CD4-positive, alpha-beta T cell treated with Interleukin-10 for 1 hour (primary cell): ENCODE measurements at places on chromosomes 6 and 20.

- DNase-seq, result no peak
These were observed 139.0 kb downstream of the PXDC1 start for GRCh38 chr6:3612341-3613041.

GRCh38 chr6:45075246-45075645, 252.9 kb upstream of the RUNX2 start:
- no peak for DNase-seq

DNA sequence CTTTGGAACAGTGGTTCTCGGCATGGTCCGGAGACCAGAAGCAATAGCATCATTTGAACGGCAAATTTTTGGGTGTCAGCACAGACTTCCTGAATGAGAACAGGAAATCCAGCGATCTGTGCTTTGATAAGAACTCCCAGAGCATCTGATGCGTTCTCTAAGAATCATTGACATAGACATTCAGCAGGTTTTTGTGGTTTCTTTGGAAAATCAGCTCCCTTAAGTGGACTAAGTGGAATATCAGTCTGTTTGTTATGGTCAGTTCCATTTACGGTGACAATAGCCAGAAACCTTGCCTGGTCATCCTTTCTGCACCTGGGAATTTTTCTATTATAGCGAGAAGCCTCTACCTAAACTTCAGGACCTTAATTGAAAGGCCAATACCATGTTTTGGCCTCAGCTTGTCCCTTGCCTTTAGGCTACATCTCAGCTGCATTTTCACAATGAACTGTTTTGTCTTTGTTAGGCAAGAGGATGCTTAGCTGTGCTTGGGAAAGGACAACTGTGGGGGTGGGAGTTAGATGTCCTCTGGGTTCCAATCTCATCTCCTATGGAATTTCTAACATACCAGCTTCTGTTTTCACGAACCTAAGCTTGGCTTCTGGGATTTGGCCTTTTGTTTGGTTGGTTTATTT, 299.7 kb downstream of the CDKAL1 start:
- no peak for DNase-seq

DNA sequence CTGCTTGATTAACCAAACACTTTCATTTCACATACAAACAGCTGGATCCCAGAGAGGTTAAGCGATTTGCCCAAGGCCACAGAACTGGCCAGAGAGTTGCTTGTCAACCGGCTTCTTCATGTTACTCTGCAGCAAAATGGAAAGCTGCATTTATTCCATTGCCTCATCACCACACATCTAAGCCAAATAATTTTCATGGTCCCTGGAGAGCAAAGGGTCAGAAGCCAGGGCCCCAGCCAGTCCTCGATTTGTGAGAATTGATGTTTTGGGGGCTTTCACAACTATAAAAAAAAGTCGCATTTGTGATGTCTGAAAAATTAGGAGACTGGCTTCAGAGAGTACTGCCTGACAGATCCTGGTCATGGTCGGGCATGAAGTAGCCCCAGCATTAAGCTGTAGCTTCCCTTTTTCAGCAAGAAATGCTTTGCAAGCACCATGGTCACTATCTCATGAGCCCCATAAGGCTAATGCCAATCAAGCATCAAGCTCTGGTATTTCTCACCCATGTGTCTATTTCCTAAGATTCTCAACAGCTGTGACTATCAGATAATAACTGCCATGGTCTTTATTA, 95.8 kb downstream of the BANF2 start:
- DNase-seq, result no peak

GRCh38 chr6:167349631-167350274, 24.9 kb downstream of the TTLL2 start:
- no peak for DNase-seq

- DNase-seq, result no peak
These were observed 144.6 kb downstream of the CDKAL1 start for GRCh38 chr6:20678831-20679352.

GRCh38 chr20:33261465-33261864, 21.5 kb upstream of the BPIFB1 start:
- no peak for DNase-seq

DNA sequence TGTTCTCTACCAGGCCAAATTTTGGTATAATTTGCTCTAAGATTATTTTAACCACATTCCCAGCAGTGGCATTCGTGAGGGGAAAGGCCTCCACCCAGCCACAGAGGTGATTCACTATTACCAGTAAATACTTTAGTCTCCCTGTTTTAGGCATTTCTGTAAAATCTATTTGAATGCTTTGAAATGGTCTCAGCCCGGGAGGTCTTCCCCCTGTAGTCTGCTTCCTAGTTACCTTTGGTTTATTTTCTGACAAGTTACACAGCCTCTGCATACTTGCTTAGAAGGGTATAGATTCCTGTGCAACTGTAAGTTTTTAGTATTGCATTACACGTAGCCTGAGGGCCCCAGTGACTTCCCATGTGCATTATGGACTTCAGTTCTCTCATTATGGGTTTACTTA, 248.7 kb downstream of the C6orf118 start:
- no peak for DNase-seq

GRCh38 chr20:57392512-57393271, 1.5 kb downstream of the RBM38 start:
- DNase-seq, result peak; percentile 87

- DNase-seq, result no peak
These were observed 154.3 kb downstream of the MRPL14 start for GRCh38 chr6:43972913-43973300.

- no peak for DNase-seq
These were observed 94.0 kb upstream of the SPTLC3 start for GRCh38 chr20:12914804-12915203.

DNA sequence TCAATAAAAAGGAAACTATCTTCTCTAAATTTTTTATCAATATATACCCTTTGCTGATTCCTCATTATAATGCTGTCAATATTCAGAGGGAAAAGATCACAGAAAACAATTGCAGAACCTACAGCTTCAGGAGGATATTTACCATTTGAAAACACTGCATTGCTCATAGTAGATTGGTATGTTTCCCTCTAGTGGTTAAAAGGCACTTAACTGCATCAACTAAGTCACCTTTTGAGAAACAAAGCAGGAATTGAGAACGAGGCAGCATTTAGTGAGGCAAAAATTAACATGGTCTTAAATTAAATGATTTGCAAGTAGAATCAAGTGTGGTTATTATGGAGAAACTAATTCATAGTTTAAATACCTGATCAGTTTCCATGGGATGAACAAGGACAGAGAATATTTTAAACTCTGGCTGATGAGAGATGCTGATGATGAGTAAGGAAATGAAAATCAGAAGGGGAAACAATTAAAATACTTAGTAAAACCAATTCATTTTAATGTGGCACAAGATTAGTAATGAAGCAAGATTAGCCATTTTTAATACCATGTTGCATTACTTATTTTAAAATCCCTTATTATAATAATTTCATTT, 642.1 kb downstream of the EPHA7 start:
- DNase-seq, result no peak

- DNase-seq, result no peak
These were observed 2.1 kb downstream of the MYL9 start for GRCh38 chr20:36543184-36544133.

DNA sequence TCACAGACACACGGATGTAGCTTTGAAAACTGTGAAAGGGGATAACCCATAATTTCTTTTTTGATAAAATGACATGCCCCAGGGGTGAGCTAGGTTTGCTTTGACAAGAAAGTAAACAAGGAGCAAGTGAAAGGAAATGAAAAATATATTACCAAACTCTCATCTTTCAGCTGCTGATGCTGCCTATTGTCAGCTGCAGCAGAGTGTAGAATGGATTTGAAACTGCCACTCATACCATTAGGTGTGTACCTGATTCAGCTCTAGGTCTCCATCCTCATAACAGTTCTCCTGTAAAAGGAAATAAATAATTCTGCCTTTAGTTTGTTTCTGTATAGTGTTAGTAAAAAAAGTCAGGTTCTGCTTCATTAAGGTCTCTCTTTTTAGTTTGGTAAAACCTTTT, 415.1 kb upstream of the MARCKS start:
- DNase-seq, result no peak

DNA sequence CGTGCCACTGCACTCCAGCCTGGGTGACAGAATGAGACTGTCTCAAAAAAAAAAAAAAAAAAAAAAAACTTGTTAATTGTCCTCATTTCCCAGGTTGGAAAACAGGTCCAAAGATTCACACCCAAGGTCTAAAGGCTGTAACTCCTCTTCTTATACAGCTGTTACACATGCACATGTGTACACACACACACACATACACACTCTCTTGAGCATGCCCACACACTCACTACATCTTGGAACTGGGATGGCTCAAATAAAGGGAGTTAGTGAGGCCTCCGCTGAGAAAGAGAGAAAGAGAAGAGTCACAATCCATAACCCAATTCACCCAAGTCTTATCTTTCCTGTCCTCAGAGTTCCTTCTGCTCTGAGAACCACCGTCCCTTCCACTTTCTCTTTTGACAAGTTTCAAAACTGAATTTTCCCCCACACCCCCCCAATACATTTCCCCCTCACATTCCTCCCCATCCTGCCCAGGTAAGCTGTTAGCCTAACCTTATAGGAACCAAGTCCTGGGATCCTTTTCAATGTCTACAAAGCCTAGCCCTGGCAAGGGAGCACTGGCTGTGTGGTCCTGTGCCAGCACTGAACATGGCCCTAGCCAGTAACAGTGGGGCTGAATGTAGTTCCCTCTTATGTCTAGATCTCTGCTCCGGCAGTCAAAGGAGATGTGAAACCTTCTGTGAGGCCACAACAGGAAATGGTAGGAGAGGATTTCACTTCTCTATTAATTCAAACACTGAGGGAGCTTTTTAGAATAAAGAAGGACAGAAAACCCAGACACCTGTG, 3.2 kb upstream of the HLA-DMB start:
- peak; percentile 58 for DNase-seq

DNA sequence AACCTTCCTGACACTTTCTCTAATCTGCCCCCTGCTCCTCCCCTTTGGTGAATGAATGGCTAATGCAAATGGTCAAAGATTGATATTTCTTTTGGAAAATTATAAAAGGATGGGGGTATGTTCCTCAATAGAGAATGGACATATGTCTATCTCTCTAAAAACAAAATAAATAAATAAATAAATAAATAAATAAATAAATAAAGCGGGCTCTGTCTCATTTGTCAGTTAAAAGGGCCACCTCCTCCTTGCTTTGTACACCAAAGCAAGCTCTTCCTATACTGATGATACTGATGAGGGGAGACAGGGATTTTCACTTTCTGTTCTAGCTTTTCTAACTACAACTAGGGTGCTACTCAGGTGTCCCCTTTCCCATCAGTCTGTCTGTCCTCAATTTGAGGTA, 135.5 kb upstream of the SPACA1 start:
- no peak for DNase-seq

GRCh38 chr6:10369896-10370295, 45.0 kb downstream of the TFAP2A start:
- DNase-seq, result no peak

GRCh38 chr6:46015119-46015968, at the start of gene CLIC5:
Gene CLIC5 (minus strand): TSS chr6:46015860. CDS start chr6:46015542, 318 bp downstream.
- peak; percentile 41 for DNase-seq

DNA sequence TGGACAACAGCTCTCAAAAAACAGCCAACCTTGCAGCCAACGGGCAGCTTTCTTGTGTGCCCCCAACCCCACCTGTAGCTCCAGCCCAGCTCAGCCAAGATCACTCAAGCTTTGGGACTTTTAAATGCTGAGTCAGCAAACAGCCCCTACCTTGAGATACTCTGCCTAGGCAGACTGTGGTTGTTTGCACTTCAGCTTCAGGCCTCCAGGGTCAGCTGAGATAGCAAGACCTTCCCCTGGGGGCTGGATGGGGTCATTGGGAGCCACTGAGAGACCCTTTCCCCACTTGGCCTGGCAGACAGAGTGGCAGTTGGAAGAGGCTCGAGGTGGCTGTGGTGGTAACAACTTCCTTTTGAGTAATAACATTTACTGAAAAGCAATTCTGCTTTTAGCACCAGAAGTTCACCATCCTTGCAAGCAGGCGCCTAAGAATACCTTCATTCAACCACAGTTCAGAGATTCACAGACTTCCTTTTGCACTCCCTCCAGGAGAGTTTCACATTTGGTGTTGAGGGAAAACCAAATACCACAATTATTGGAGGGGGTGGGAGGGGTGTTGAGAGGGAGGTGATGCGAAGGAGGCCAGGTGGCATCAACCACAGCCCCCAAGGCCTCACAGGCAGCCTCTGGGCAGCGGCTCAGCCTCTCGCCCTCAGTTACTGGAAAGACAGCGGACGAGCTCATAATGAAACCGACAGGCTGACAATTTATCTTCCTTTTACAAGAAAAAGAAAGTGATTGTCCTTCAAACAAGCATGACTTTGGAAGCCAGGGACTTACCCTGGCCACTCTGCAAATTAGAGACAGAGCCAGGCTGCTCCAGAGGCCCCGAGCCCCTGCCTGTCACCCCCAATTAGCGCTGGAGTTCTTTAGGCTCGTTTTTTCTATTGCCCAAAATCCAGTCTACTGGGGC, 148.1 kb downstream of the CEBPB start:
- peak; percentile 43 for DNase-seq

DNA sequence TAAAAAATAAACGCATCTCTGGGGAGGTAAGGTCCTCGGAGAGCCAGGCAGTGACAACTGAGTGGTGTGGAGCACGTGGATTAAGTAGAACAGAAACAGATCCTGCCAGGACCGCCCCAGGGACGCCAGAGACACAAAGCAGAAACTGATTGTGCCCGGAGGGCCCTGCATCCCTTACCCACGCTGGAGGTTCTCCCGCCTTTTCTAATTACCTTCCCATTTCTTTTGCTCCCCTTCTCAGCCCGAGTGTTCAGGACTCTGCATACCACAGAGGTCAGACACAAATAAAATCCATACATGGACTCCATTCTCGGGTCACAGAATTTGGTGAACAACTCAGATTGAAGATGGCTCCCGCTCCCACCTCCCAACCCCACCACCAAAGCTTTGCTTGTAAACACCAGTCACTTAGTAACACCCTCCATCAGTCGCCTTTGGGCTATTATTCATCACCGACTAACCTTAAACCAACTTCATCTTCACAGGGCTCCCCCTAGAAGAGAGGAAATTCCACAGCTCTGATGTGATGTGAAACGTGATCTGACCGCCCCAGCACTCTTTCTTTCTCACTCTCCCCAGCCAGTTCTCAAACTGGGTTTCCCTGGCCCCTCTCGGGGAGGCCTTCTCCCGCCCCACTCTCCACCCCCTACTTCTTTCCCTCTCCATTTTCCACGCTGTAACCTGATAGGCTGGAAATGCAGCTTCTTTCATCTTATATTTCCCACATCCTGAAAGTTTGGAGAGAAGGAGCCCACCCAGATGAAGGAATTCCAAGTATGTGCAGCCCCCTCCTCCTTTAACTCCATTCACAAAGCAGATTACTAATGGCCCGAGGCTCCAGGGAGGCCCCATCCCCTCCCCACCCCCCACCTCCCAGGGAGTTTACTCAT, 32.5 kb upstream of the PIM1 start:
- DNase-seq, result peak; percentile 63

- no peak for DNase-seq
These were observed 102.8 kb upstream of the TFAP2D start for GRCh38 chr6:50610562-50610961.

- no peak for DNase-seq
These were observed 77.0 kb upstream of the DTNBP1 start for GRCh38 chr6:15739867-15740266.

DNA sequence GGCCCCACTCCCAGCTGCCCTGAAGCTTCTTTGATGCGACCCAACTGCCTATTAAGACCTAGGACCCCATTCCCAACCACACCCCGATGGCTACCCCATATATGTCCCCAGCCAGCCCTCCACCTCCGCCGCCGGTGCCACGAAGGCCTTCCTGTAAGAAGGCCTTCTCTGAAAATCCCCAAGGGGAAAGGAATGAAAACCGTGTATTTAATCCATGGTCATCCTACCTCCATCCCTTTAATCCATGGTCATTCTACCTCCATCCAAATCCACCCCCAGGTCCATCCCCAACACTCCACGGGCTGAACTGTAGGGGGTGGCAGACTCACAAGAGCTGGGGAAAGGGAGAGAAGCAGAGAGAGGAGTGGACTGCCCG, 545 bp upstream of the VSX1 start:
- DNase-seq, result no peak
